RPMI8226 (cell line): ENCODE measurements at places on chromosomes 1 and 21.

DNA sequence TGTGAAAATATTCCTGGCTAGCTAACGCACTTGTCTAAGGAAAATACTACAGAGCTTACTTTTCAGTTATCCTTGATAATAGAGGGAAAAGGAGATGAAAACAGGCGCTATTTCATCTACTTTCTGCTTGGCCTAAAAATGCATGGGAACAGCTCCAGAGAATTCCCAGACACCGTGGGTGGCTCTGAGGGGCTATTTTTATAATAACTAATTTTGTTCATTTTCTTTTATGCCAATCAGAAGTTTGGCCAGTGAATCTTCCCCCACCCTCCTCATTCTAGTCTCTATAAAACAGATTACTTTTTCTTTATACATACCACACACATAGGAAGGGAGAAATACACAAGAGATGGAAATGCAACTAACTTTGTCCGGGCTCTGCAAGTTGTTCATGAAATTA, 322.9 kb downstream of the SETD4 start:
- no peak for DNase-seq

DNA sequence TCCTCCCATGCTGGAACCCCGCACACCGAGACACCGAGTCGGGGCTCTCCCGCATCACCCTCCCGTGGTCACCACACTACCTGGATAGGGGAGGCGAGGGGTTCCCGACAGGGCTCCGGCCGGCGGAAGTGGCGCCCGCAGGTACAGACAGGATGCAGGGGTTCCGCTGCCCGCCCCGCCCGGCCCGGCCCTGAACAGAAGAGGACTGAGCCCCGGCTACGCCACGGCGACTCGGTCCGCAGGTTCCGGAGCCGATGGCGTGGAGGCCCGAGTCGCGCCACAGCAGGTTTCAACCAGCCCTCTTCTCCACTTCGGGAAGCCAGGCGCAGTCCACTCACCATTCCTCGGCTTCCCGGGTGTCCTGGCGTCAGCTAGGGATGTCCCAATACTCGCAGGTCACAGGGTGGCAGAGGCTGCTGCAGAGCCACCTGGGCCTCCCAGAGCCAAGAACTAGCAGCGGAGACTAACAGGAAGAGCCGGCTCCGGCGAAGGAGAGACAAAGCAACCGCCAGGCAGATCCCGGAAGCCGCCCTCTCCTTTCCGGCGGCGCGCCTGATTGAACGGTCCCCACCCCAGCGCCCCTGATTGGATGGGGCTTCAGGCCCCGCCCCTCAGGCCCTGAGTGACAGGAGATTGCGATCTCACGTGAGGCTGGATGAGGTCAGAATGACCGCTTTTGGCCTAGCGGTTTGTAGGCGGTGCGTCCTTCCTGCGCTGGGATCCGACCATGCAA, at the start of gene ZNF669:
Gene ZNF669, minus strand, starts transcription at position 498 of the 733 bp plus-strand sequence. Its CDS starts 157 bp downstream, at position 341.
- DNase-seq, result peak; percentile 99

DNA sequence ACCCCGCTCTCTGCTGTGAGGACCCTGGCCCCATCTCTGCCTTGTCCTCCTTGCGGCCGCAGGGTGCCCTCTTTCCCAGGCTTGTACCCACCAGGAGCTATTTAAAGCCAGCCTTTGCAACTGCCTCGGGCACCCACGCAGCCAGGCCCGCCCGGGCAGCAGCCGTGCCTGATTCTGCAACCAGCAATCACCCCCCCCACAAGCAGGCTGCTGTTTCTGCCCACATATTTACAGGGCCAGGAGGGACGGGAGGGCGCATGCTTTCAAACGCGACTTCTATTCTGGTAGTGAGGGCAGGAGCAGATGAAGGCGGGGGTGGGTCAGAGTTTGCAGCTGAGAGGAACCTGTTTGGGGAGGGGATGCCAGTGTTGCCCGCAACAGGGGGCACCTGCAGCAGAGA, 13.6 kb downstream of the GABRD start:
- DNase-seq, result no peak

DNA sequence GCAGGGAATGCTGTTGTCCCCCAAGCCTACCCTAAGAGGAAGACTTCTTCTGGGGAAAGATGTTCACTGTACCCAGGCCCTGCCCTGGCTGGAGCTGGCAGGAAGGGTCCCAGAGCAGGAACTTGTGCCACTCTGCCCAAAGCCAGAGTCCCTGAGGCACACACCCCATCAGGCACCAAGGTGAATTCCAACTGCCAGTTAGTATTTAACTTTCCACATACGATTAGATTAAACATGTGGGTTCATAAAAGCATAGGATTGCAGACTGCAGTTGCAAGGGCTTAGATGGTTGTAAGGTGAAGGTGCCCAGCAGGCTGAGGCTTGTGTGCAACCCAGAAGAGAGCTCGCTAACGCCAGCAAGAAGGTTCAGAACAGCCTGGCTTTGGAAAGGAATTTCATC, at the start of gene KCNE2:
Gene KCNE2, plus strand, starts transcription at position 274 of the 400 bp plus-strand sequence. CDS start 6,473 bp downstream, outside the sequence.
- no peak for DNase-seq

GRCh38 chr1:151056149-151056548, 3.3 kb downstream of the CDC42SE1 start:
- DNase-seq, result peak; percentile 13

GRCh38 chr1:81678779-81679178, 122.0 kb upstream of the ADGRL2 start:
- DNase-seq, result no peak

GRCh38 chr1:206725109-206725963, 40.6 kb downstream of the MAPKAPK2 start:
- DNase-seq, result peak; percentile 69

- peak; percentile 59 for DNase-seq
These were observed 1.5 kb upstream of the CRABP2 start for GRCh38 chr1:156706657-156707416.

DNA sequence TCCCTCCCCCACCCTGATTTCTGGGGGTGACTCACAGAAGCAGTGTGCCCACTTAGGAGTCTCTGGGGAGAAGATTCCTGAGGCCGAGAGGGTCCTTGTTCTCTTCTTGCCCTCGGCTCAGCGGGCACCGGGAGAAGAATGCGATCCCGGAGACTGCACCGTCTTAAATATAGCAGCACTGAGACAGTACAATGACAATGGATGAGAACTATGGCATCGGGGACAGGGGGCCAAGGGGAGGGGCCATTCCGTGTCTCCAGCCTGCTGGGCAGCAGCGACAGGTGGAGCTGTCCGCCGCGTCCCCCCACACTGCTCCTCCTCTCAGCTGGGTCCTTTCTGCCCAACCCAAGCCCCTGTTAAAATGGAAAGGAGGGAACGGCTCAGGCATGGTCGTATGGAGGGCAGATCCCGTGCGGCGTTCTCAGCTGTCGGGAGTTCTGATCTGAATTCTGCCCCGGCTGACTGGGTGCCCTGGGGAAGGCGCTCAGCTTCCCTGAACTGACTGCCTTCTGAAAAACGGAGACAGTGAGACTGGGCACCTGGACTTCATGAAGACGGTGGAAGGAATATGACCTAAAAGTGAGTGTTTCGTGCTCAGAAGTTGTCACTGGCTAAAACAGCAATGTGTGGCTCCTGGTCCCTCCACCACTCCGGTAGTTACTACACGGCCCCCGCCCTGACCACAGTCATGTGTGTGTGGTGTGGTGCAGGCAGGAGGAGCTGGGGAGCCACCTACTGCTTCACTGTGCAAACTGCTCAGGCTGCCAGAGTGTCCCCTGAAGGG, at the start of gene MYOM3:
Gene MYOM3, minus strand, starts transcription at position 140 of the 784 bp plus-strand sequence. CDS start 3,499 bp downstream, outside the sequence.
- peak; percentile 76 for DNase-seq

DNA sequence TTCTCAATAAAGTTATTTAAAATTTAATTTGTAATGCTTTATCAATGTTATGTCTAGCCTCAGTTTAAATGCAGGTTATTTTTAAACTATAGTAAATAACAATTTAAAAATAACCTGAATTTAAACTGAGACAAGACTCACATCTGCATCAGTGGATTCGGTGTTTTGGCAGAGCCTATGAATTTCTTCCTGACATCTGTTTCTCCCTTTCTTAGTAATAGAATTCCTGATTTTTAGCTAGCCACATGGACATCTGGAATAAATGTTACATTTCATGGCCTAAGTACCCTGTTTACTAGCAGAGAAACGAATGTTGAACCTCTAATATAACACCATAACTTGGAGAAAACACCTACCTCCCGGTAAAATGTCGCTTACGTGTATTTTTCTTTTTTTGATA, 1141.6 kb upstream of the ADGRL2 start:
- no peak for DNase-seq

- no peak for DNase-seq
These were observed 33.5 kb upstream of the CLDN14 start for GRCh38 chr21:36513430-36513829.

GRCh38 chr1:109791495-109792043, 27.8 kb upstream of the EPS8L3 start:
- no peak for DNase-seq
